ENCODE measurements at places on chromosomes 4 and X.

- DNase-seq, result no peak
Observed at GRCh38 chrX:22365460-22365859, 92.7 kb downstream of the CBLL2 start.

DNA sequence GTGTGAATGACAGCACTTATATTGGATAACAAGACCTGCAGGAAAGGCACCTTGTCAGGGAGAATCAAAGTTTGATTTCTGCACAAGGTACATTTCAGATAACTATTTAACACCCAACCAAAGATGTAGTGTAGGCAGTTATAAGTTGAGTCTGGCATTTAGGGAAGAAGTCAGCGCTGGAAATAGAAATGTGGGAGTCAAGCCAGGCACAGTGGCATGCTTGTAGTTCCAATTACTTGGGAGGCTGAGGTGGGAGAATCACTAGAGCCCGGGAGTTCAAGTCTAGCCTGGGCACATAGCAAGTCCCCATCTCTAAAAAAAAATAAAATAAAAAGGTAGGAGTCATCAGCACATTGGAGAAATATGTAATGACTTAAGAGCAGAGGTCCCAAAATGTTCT, 295.1 kb downstream of the ZNF674 start:
- no peak for DNase-seq

GRCh38 chrX:9429767-9430166, 35.1 kb upstream of the TBL1X start:
- no peak for DNase-seq

DNA sequence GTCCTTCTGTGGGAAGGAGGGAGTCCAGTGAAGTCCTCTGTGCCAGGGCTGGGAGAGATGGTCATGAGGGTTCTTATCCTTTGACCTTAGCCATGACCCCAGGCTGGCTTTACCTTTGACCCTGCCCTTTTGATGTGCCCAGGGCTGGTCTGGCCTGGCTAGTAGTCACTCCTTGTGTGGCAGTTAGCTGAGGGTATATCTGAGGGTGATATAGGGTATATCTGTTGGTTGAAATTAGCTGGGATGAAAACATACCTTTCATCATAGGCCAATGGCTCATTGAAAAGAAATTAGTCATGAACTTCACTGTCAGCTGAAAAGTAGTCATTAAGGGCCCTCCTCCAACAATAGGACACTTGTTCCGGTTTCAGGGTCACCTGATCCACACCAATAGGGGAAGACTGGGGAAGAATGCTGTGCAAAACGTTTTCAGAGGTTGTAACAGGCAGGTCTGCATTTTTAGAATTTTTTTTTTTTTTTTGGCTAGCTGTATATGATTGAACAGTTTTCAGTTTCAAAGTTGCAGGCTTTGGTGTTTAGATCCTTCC, 74.6 kb upstream of the STOX2 start:
- no peak for DNase-seq

DNA sequence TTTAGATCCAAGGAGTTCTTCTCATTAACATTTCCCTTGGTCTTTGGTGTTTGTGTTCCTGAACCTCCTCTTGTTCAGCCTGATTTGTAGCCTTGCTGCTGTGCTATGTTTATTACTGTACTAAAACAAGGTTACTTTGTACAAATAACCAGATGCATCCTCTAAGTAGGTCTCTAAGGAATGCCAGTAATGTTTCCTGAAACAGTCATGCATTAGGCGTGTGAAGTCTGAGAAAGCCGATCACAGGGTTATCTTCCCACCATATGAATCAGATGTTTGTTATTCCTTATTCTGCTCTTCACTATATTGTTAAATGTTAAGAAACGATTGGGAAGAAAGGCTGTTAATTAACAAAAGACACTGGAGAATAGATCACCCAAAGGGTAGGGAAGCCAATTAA, 66.9 kb downstream of the GALNTL6 start:
- no peak for DNase-seq

DNA sequence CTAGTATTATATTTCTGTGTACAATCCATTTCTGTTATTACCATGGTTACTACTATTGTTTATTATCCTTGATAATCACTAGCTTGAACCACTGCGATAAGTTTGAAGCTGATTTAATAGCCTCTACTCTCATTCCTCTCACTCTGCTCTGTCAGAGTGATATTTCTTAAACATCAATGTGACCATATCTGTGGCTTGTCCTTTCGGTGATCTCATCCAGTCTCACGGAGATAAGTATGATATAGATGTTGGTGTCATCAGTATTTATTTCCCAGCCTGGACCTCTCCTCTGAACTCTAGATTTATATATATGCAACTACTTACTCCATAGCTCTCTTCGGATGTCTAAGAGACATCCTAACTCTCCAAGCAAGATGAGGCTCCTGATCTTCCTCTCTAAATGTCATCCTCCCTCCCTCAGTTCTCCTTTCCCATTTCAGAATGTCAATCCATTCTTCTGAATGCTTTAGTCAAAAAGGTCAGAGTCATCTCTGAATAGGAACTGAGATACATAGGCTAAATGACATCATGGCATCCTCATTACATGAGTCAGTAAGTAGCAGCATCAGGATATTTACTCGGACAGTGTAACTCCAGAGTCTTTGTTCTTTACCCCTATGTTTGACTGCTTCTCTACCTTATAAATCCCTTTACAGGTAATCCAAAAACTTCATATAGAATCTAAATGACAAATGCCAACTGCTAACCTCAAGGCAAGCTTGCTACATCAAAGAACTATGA, 129.5 kb downstream of the PACRGL start:
- DNase-seq, result no peak

GRCh38 chrX:48540480-48540879, 966 bp downstream of the TBC1D25 start:
- no peak for DNase-seq

GRCh38 chrX:130498653-130499274, 97.0 kb downstream of the RBMX2 start:
- no peak for DNase-seq

GRCh38 chr4:156475322-156475721, 496.3 kb downstream of the PDGFC start:
- DNase-seq, result no peak

GRCh38 chrX:43176686-43177085, 398.7 kb upstream of the PPP1R2C start:
- no peak for DNase-seq

- no peak for DNase-seq
Observed at GRCh38 chr4:101232074-101232776, 115.1 kb downstream of the PPP3CA start.

GRCh38 chr4:60683973-60684372, 516.2 kb upstream of the ADGRL3 start:
- no peak for DNase-seq

GRCh38 chr4:74764119-74764518, 30.2 kb downstream of the BTC start:
- no peak for DNase-seq

DNA sequence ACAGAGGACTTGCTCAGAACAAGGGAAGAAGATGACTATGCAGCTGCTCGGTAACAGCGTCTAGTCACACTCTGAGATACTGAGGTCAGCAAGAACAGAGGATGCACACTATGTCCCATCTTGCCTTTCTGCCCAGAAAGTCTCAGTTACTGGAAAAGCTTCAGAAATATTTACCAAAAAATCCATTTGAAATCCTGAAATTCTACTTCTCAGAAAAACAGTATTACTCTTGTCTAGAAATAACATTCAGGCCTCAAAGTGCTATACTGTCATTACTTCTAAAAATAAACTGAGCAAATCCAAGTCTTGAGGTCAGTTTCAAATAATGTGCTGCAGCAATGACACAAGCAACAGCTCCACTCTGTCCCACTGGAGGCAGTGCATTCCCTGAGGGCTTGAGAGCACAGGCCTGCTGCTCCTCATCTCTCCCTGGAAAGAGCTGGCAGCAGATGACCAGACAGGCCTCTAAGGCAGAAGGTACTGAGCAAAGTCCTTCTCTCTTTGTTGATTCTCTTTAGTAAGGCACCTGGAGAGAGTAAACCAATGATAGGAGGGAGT, 76.9 kb downstream of the CAMK2D start:
- DNase-seq, result no peak

DNA sequence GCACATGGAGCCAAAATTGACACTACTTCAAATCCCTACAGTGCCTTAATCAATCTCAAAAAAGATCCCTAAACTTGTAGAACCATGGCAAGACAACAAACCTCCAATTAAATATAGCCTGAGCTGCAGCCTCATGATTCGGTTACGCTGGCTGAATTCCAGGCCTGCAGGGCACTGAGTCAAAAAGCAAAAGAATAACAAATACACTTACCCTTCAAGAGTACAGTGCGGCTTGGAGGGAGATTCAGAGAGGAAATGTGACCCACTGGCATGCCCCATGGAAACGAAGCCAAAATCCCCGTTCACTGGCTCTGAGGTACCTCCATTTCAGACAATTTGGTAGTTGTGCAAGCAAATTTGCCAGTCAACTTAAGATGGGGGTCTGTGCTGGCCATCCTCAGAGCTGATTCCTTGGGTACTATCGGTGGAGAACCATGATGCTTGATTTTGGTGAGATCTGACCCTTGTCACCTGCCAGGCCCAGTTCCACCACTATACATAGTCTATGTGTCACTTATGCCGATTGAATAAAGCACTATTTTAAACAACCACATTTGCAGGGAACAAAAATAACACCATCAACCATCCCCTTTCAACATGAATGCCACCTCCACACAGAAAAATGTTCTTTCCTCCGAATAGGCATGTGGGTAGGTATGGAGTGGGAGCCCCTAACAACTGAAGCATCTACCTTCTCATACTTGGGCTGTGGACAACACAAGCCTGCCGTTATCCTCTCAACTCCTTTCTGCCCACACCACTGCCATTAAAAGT, 2.1 kb downstream of the C4orf54 start:
- no peak for DNase-seq

- no peak for DNase-seq
Observed at GRCh38 chr4:5940470-5941203, 47.8 kb upstream of the CRMP1 start.

DNA sequence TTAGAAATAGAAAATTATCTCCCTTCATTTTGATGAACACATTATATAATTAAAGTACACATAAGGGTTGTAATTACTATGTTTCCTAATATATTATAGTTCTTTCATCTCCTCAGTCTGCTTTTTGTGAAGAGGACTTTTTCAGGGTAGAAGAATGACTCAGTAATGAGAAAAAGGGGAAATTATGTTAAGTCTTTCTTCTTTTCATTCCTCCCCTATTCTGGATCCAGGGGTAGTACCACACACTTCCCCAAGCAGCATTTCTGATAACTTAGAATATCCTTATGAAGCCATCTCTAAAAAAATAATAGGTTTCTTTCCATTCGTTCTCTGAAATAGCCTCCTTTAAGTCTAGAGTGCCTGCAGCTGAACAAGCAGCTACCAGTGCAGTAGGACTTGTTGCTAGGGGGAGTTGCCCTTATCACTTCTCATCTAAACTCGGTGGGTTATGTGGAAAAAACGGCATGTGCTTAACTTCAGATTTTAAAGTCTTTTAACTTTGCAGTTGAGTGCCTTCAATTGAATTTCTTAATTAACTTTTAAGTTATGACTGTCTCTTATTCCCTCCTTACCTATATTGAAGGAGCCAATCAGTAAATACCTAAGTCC, 184.8 kb downstream of the ARHGAP24 start:
- DNase-seq, result no peak

DNA sequence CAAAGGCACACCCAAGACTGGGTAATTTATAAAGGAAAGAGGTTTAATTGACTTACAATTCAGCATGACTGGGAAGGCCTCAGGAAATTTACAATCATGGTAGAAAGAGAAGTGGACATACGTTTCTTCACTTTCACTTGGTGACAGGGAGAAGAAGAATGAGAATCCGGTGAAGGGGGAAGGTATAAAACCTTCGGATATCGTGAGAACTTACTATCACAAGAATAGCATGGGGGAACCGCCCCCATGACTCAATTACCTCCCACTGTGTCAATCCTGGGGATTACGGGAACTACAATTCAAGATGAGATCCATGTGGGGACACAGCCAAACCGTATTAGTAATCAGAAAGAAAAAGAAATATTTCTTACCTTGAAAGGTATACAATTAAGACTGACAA, 782.9 kb upstream of the HS3ST1 start:
- DNase-seq, result no peak

DNA sequence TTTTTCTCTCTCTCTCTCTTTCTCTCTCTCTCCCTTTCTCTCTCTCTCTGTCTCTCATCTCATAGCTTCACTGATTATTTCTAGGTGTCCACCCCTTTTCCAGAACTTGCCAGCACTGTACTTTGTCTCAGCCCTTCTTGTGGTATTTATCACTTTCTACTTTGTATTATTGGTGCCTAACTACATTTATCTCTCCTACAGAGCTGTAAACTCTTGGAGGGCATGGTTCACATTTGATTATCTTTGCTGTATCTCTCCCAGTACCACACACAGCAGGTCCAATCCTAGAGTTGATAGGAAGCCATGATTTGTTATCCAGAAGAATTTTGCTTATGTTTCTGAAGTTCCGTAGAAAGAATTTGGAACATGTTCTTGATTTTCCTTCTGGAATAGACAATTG, 5.2 kb upstream of the PRKG2 start:
- no peak for DNase-seq

DNA sequence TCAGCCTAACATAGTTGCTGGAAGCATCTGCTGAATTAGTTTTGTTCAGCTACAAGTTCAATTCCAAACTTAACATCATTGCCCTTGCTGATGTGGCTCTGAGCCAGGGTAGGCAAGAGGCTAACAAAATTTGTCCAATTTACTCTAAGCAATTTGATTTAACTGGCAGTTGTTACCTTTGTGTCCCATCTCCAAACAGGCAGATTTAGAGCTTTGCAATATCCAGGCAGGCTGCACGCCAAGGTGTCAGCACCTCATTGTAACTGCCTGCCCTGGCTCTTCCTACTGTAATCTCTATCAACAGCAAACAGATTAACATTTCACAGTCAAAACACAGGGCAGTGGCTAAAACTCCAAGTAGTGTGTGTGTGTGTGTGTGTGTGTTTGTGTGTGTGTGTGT, 2070.6 kb downstream of the PCDH7 start:
- DNase-seq, result no peak

GRCh38 chrX:97267396-97268181, 383.9 kb downstream of the RPA4 start:
- DNase-seq, result no peak

- DNase-seq, result no peak
Observed at GRCh38 chr4:41320278-41320677, 63.5 kb downstream of the UCHL1 start.

DNA sequence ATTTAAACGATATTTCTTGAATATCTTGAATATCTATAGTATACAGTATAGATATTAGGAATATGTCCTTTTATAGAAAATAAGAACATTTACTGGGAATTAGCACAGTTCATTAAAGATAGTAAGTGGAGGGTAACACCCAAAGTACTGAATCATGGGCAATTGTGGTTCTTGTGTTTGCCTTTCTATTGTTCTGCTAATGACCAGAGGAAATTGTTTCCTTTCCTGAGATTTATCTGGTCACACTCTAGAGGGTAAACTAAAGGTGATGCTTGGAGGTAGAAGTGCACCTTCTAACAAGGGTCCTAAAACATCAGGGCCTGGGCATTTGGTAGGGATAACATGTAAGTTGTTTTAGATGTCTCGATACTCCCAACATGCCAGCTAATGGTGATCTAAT, 241.3 kb upstream of the SFRP2 start:
- no peak for DNase-seq

- DNase-seq, result no peak
Observed at GRCh38 chr4:18106620-18107019, 85.1 kb upstream of the LCORL start.

GRCh38 chr4:82968972-82969371, 41.7 kb downstream of the LIN54 start:
- DNase-seq, result no peak
